NCI-H1694 treated with DMSO at 0.1 percent for 48 hours (cell line): ENCODE measurements at places on chromosomes 5 and 9.

GRCh38 chr9:127319366-127320114 is 55.0 kb downstream of the GARNL3 start:
- DNase-seq = no peak

DNA sequence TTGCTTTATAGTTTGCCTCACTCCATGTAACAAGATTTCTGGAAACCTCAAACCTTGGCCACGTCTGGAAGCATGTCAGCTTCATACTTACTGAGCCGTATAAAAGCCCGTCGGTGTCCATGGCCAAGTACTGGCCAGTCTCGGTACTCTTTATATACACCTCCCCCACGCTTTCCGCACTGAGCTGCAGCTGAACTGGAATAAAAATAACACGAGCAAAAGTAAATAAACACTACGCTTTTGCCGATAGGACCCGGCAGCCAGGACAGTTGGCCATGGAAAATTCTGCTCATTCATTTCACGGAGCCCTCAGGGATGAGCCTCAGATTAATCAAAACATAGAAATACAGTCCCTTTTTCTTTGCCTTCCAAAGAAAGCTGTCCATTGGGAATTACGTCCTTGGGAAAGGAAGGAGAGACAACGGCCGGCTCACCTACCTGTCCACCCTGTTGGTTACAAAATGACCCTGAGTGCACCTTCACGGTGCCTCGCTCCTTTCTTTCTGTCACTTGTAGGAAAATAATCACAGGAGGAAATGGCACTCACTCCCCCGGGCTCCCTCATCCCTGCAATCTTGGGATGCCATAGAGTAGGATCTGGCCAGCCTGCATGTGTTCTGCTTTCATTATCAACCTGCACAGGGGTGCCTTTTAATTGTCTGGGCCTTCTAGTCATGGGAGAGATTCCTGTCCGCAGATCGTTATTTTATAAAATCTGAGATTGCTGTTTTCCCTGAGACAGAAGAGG is 85.1 kb downstream of the FGF1 start:
- no peak for DNase-seq

DNA sequence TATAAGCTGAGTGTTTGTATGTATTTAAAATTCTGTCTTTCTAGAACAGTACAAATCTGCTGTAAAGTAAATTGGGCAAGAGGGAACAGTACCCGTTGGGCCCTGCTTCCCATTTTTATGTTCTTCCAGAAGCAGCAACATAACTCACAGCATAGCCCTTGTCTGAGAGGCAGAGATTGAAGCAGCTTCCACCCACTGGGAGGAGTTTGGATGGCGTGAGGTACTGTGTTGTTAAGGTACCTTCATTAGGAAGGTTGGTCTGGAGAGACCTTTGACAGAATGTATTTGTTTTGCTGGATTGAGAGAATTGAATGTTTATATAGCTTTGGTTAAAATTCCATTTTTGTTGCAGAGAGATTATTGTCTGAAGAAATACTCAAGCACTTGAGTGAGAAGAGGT is 24.8 kb downstream of the RAI14 start:
- DNase-seq = no peak

GRCh38 chr9:22165144-22165543 is 156.0 kb upstream of the CDKN2B start:
- DNase-seq = no peak

GRCh38 chr9:121619545-121620324 is 31.7 kb upstream of the DAB2IP start:
- no peak for DNase-seq

DNA sequence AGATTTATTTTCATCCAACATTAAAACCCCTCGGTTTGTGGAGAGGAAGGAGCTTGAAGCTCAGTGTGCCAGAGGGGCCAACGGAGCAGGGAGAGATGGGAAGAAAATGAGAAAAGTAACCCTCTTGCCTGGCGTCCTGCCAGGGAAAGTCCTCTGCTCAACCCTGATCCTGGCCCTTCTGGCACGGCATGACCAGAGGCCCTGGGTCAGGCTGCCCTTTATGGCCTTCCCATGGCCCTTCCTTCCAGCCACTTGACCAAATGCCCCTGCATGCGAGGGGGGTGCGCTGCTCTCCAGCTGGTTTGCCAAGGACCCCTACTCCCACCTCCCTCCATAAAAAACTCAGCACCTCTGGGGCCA is 43.8 kb downstream of the SPRY4 start:
- no peak for DNase-seq
